Fibroblast of skin of left biceps (primary cell): ENCODE measurements at places on chromosomes 4 and X.

DNA sequence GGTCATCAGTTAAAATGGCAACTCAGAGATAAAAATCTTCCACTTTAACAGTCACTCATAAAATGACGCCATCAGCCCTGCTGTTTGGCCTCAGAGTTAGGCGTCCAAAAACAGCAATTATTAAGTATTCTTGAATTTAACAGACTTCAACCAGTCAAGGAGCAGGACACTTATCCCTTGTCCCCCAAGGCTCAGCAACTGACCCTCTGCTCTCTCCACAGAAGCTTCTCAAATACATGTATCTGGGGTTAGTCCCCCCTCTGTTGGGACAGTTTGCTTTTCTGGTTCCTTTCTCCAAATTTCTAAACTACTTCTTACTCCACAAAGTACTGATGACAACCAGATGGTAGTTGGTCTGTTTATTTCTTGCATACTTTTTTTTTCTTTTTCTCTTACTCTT lies 54.4 kb downstream of the SOD3 start:
- no peak for DNase-seq

GRCh38 chrX:127057891-127058619 lies 238.5 kb downstream of the PRR32 start:
- no peak for DNase-seq

DNA sequence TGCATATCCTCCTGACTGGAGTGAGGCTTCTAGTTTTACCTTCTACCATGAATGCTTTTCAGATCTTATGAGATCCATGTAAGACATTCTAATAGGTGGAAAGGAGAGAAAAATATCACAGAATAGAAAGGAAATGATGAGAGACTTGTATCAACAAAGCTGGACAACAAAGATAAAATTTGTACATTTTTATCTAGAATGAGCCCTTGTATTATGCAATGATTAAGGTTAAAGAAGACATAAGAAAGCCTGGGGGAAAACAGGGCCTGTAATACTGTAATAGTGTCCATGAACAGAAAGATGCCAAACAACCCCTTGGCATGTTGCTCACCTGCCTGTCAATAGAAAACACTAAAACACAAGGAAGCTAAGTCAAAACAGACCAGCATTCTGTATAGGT lies 44.2 kb upstream of the SCRG1 start:
- DNase-seq: no peak

GRCh38 chr4:176792326-176793059 lies at the start of gene VEGFC:
Gene VEGFC (minus strand): TSS chr4:176792922. CDS start chr4:176792311, 611 bp downstream.
- DNase-seq: peak; percentile 52

DNA sequence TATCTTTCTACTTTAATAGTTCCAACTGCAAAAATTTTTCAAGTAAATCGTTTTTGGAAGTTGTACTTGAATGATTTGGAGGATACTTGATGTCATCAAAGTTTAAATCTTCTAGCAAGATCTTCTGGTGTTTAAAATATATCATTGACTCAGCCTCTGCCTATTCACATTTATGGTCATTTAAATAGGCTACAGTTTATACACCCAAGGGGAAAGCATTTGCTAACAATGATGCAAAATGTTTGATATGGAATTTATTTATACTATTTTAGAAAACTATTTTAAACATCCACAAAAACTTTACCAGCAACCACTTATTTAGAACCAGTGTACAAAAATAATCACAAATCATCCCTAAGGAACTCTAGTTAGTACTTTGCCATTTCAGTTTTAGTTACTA lies 123.3 kb upstream of the STIM2 start:
- no peak for DNase-seq

GRCh38 chr4:93018806-93019205 lies 715.0 kb downstream of the GRID2 start:
- no peak for DNase-seq

GRCh38 chr4:4249866-4250265 lies 1.8 kb upstream of the TMEM128 start:
- no peak for DNase-seq

DNA sequence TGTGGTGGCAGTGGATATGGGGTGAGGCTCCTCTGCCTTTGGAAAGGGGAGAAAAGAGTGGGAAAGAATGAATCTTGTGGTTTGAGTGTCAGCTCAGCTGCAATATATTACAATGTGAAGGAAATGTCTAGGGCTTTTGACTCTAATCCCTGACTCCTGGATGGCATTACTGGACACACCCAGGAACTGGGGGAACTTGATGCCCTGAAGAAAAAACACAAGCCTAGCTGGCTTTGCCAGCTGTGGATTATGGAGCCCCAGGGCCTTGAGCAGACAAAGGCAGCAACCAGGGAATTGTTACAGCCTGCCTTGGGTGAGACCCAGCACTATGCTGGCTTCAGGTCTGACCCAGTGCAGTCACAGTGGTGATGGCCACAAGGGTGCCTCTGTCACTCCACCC lies 57.1 kb upstream of the CYSLTR1 start:
- no peak for DNase-seq

- DNase-seq: no peak
Measured at GRCh38 chrX:10514891-10515290, 105.5 kb downstream of the MID1 start.

DNA sequence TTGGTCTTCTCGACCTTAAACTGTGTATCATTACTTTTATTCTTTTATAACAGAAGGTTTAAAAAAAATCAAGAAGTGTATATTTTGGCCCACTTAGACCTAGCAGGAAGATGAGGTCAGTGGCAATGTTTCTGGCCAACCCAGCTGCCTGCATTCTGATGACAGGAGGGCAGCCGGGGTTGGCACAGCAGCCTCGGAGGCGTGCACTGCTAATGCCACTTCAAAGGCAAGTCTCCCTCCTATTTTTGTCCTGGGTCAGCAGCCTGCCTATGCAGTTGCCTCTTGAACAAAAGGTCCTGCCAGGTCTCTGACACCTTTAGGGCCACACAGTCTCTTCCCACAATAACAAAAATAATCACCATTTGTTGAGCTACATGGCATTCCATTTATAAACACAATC lies 89.4 kb upstream of the MYOZ2 start:
- no peak for DNase-seq

DNA sequence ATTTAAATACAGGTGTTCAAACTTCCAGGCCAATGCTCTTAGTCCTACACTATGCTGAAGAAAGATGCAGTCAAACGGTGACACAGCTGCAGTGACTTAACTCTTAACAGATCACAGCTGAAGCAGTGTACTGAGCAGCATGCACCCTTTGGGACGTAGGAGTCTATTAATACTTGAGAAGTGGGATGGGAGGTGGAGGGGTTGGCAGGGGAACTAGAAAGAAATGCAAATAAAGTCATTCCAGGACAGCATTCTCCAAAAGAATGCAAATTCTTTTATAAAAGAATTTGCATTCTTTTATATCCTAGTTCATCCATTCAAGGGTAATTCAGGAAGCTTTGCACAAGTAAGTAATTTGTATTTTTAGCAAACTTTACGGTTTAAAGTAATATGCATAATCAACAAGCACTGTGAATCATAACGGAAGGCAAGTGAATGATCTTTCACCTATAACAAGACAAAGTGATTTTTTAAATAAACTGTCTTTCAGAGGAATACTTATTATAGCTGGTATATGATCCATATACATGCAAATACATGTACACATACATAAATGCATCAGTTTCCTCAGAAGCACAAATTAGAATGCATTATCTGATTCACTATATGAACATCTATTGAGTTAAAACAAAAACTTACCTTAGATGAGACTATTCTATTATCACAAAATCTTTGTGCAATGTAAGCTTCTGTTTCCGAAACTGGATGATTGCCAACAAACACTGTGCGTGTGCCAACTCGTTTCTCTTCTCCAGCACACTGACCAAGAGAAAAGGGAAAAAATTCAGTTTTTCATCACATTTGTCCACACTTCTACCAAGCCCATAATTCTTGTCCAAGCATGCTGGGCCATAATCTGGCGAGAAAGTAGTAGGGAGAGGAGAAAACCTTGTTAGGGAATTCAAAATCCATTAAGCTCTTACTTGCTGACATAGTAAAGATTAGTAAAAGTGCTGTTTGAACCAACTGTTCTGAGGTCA lies 106.5 kb downstream of the ATP11C start:
- peak; percentile 57 for DNase-seq

DNA sequence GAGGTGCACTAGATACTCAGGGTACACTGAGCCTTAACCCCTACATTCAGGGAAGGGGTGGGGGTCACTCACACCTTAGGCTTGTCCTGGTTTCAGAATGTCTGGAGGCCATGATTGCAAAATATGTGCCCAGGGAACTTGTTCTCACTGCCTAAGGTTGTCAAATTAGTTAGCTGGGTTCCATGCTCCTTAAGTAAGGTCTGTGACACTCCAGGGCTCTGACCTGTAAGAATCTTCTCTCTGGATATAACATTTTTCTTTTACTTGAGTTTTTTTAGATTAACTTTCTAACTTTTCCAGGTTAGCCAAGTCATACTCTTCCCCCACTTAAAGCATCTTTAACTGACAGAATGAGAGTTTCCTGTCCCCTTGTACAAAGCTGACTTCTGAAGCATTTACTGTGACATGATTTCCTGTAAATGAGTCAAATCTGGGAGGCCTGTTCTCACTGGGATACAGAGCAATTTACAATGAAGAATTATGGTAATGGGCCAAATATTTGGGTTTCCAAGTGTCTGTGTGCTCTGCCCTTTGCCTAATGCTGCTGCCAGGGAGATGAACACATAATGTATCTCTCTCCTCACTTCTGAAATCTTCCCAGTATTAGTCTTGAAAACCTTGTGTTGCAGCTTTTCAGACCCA lies 101.7 kb downstream of the GATB start:
- peak; percentile 51 for DNase-seq
